Cortex of kidney (tissue), 1 donor: ENCODE measurements at places on chromosomes 5 and 9.

DNA sequence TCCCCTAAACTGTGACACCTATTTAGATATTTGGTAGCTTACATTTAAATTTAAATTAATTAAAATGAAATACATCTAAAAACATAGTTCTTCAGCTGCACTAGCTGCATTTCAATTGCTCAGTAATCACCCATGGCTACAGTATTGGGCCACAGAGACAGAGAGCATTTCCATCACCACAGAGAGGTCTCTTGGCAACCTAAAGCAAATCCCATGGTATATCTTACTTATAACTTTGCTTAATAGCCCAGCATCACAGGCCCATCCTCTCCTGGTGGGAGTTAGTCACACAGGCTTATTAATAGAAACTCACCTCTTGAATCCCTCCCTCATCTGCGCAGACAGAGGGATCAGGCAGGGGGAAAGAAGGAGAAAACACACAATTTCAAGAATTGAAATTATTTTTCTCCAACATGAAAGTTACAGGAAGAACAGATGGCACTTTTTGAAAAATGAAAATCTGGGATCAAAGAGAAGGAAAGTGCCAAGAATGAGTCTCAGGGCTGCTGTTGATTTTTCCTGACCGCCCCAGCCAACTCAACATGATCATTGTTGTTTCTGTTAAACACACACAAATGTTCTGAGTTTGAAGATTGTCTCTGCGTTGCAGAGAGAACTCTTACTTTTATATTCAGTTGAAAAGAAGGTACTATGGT is 144.6 kb downstream of the CMYA5 start:
- DNase-seq: no peak

DNA sequence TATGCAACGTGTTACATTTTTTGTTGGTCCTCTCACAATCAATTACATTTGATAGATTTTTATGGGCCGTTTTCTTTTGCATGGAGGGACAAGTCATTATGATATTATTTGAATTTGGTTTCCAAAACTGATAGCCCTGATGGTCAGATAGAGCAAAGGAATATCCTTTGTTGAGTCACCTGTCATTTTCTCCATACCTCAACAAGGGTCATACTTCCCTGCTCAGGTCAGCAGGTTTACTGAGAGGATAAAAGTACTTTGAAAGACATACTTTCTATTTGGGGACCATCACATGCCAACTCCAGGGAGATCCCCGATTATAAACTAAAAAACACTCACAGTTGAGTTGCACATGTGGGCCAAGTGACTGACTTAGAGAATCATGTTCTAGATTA is 132.9 kb downstream of the SUSD1 start:
- no peak for DNase-seq

DNA sequence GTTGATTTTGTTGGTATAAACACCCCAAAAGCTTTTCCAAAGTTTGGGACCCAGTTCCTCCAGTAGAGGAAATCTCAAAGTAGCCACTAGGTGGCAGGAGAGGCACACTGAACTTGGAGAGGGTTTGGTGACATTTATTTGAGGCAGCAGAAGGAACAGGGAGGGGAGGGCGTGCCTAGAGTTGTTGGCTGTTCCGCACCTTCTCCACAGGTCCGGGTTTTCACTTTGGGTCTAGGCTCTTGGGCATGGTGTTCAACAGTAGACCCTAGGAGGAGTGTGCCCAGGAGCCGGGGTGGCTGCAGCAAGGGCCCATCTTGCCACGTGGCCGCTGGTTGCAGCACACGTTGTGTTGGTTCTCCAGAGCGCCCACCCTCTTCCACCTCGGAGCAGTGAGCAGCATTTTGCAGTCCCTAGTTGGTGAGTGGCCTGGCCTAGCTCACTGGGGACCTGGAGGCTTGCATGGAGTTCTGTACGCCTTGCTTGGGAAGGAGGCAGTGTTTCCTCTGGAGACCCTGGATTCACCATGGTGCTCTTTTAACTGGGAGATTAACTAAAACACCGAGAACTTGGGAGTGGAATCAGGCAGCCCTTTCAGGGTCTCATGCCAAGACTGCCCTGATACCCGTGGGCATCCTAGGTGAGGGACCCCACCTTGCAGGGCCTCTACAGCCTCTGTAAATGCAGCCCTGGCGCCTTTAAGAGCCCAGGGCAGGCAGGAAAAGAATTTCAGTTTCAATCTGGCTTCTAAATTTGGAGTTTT is 28.2 kb downstream of the PTPA start:
- DNase-seq: no peak

- DNase-seq: no peak
Measured at GRCh38 chr5:169091396-169091980, 209.5 kb downstream of the SLIT3 start.

- no peak for DNase-seq
Measured at GRCh38 chr5:55176176-55176818, 3.3 kb upstream of the CDC20B start.

- no peak for DNase-seq
Measured at GRCh38 chr5:66143473-66144073, 527 bp upstream of the SREK1 start.

- no peak for DNase-seq
Measured at GRCh38 chr9:137241490-137242268, 592 bp downstream of the TUBB4B start.

- DNase-seq: no peak
Measured at GRCh38 chr5:169656125-169656901, 19.2 kb downstream of the DOCK2 start.

GRCh38 chr5:9661316-9662015 is 31.3 kb upstream of the TAS2R1 start:
- no peak for DNase-seq
